GOT3 (cell line): ENCODE measurements at places on chromosomes 1 and 21.

DNA sequence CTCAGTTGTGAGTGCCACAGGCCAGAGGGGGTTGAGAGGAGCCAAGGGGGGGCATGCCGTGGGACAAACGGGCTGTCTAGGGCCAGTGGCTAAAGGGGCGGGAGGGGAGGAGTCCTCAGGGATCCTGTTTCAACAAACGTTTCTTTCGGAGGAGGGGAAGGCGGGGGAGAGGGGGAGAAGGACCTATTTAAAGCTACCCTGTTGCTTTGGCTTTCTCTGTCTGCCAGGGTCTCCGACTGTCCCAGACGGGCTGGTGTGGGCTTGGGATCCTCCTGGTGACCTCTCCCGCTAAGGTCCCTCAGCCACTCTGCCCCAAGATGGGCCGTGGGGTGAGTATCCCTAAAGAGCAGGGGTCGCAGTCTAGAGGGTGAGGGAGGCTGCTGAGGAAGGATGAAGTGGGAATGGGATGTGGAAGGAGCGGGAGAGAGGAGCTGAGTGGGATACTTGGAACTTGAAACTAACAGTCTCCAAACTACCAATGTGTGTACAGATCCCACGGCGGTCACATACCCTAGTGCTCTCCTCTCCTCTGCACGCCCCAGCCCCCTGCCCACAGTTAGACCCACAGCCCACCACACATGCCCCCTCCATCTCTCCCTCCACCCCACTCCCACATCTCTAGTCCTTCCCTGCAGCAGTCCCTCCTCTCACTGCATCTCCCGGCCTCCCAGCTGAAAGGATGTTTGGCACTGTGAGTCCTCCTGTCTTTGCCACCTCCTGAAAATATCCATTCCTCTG lies at the start of gene ATP1A2:
ATP1A2 (plus strand) TSS at position 215 of the 738 bp plus-strand sequence; CDS start at position 318, 103 bp downstream.
- no peak for DNase-seq

DNA sequence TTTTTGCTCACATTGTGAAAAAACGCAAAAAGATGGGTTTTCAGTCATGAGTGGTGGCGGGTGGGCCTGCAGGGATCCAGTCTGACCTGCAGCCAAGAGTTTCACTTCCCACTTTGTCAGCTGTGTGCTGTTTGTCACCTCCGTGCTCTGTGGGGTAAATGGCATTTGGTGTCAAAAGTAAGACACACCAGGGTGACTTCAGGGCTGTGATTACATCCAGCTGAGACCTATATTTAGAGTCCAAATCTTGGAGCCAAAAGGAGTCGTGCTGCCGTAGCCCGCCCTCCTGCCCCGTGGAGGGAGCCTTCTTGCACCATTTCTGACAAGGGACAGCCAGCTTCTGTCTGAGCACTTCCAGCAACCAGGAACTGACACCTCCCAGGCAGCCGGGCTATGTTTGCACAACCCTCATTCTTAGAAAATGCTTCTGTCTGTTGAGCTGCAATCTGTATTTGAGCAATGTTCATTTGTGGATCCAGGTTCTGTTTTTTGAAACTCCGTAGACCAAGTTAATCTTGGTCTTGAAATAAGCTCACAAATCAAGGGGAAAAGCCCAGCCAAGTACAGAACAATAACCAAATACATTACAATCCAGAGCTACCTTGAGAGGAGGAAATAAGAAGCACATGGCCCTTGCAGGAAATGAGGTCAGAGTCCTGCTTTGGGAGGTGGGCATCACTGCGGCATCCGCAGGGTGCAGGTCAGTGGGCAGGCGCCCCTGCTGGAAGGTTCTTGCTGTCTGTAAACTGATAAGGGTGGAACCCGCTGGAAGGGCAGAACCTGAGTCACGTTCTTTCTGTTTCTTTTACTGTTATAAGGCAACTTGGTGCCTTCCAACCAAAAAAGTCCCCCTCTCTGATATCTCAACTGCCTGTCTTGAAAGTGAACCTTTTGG lies 14.4 kb downstream of the ABCG1 start:
- DNase-seq: no peak

- no peak for DNase-seq
These were observed 210.9 kb downstream of the KAZN start for GRCh38 chr1:14809191-14809981.

DNA sequence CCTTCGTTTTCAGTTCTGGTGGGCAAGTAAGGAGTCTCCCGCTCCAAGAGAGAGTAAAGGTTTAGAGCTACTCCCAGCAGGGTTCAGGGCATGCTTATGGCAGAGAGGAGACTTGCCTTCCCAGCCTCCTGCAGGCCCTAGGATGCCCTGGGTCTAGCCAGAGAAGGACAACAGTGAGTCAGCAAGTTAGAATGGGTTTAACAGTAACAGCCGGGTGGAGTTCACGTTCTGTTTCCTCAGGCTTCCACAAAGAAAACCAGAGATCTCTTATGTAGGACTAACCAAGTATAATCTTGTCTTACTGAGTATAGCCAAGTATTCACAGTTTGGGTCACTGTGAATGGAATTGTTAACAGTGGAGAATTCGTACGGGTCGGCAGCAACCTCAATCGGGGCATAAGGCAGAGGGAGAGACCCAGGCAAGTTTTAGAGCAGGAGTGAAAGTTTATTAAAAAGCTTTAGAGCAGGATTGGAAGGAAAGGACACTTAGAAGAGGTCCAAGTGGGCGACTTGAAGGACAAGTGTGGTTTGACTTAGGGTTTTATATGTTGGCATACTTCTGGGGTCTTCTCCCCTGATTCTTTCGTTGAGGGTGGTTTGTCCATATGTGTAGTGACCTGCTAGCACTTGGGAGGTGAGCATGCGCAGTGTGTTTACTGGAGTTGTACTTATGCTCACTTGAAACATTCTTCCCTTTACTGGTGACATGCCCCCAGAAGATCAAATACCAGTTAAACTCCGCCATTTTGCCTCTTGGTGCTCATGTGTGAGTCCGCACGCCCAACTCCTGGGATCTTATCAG lies 4.5 kb downstream of the OVAAL start:
- DNase-seq: no peak

DNA sequence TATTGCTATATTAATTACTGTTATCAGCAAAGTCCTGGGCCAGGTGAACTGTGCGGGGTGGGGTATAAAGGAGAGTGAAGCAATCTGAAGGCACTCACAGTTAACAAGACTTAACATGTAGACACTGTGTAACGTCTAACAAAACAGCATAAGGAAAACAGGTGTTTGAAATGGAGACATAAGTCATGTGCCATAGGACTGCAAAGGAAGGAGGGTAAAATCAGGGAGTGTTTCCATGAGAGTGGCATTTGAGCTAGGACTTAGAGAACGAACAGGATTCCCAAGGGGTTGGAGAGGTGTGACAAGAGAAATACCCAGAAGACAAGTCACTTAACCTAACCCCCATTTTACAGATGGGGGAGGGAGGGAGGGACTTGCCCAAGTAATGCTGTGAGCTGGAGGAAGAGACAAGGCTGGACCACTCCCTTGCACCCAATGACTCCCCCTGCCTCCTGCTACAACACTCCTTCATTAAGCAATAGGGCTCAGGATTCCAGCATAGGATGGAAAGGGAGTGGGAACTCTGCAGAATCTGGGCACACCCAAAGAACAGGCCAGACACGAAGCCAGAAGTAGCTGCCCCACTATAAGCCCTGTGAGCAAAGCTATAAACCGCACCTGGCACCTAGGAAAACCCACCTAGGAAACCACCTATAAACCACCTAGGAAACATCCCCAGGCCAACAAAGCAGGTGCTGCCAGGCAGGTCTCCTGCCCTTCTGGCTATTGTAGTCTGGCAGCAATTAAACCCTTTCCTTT lies 6.6 kb downstream of the PEF1 start:
- no peak for DNase-seq

DNA sequence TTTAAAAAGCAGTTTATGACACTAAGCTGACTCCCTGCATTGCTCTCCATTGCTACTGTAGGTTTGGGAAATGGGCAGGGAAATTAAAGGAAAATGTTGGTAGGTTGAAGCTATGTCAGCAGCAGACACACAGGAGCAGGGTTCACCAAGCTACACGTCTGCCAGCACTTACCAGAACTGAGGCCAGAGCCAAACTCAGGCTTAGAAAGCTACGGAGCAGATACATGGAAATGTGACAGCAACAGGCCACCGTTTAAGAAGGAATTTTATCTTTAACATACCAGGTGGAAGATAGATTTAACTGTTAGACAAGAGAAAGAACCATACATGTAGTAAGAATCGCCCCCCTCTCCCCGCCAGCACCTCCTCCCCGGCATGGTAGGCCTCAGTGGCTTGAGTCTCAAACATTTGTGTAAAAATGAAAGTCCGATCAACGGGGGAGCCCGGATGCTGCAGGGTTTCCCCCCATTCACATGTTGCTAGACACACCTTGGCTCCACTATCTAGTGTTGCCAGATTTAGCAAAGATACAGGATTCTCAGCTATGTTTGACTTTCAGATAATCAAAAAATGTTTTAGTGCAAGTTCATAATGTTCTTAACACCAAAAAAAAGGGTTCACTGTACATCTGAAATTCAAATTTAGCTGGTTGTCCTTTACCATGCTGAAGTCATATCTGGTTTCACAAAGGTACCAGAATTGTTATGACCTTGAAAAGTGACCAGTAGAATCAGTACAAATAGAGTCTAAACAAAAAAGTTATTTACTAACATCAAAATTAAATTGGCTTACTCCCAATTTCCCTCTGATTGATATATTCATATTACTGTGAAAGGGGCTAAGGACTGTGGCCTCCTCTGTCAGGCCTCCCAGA lies 6.7 kb downstream of the OR2T11 start:
- DNase-seq: no peak

DNA sequence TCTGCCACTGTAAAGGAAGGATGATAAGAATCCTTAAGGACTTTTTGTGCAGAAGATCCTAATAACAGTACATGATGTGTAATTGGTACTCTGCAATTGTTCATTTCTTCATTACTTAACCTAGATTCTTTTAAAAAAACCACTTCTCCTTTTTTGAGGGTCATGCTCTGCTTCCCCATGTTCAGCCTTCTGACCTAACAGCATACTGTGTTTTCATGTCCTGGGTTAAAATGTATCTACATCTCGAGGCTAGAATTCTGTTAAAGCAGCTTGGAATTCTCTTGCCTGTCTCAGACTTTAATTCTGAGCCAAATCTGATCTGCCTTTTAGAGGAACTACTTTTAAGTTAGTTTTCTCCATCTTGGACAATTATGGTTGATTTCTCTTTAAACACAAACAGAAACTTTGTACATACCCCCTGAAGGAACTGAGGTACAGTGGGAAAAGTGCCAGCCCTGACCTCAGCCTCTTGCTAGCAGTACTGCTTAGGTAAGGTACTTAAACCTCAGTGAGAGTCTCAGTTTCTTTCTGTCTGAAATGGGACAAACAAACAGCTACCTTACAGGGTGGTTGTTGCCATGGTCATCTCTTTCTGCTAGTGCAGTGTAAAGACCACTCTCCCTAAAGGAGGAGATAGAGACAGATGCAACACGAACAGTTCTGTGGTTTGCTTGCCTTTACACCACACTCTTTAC lies 103.2 kb upstream of the DYNLT5 start:
- DNase-seq: no peak

DNA sequence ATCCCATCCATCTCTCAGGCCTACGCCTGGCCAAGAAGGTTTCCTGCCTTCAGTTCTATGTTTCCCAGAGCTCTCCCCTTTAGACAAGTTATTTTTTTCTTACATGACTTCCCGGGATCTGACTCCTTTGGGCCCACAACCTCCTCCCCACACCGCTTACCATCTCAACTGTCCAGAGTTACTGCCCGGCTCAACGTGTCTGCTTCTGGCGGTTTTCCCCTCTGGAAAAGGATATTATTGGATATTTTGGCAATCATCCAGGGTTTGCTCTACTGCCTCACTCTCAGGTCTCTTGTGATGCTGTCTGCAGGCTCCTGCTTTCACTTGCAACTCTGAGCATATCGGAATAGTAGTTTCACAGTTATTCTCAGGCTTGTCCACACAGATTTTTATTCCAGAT lies 318.2 kb upstream of the CAMK1G start:
- no peak for DNase-seq

- no peak for DNase-seq
These were observed 295.4 kb downstream of the AGBL4 start for GRCh38 chr1:49728377-49728776.

DNA sequence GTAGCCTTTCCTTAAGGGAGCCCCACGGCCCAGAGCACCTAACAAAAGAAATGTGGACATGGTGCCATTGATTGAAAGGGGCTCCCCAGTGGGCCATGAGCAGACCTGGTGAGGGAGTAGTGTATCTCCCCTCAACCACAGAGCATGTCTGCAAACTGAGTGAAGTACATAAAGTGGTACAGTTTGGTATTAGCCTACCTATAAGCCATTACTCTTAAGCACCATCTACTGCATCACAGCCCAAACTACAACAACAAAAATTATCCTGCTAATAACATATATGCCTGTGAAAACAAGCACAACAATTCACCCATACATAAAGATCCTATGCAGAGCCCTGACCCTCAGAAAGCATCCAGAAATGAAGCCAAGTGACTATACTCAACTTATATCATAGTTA lies 407.8 kb downstream of the PTPRC start:
- no peak for DNase-seq

DNA sequence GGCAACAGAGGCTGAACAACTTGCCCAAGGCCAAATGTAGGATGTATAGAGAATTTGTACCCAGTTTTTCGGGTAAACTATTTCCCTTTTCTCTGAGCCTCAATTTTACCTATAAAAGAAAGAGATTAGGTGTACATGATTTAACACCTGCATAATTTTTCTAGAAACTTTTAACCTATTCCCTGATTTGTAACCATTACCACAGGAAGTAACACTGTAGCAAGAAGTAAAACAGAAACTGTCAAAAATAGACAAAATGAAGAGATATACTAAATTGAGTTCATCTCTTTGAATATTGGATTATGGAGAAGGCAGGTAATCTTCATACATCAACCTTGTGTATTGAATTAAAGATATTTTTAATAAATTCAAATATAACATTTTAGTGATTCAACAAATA lies 136.2 kb downstream of the ZC3H11B start:
- no peak for DNase-seq

- DNase-seq: no peak
These were observed 7.4 kb downstream of the IFFO2 start for GRCh38 chr1:18948913-18949685.

DNA sequence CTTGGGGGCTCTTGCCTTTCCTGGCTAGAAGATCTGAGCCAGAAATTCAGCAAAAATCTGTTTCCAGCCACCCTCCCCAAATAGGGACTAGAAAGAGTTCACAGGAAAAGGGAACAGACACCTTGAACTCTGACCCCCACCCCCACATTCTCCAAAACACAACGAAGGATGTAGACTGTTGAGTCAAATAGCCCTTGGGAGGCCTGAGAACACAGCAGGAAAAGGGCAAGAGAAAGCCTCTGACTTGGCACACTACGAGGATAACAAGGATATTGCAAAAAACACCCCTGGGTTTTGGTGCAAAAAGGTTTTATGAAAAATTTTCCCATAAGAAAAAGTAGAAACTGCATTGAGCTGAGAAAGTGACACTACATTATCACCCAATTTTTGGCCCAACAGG lies 1.9 kb upstream of the YRDC start:
- no peak for DNase-seq

- no peak for DNase-seq
These were observed 474.3 kb upstream of the C1orf87 start for GRCh38 chr1:60547821-60548220.

DNA sequence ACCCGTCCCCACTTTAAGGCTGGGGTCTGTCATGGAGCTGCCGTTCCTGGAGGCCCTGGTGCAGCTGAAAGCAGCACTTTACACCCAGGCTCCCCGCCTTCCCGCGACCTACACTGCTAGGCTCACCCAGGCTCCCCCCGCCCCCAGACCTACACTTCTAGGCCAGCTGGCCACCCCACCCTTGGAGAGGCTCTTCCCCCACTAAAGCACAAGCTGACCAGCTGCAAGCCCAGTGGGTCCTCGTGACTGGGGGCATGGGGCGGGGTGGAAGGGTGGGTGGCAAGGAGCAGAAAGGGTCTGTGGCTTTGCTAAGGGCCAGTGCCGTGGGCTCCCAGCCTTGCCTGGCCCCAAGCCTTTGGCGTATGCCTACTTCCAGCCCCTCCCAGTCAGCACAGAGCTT lies 9.7 kb upstream of the ARHGEF16 start:
- DNase-seq: no peak
